ENCODE measurements at places on chromosomes 12 and 14. TPM values are rescaled to one million over a fixed set of nuclear protein-coding genes. Genes with fewer than 3 reads are reported as not detected.

Gene ACRBP
- total RNA-seq: 0.83 TPM

Gene GNG2
- 126 TPM for total RNA-seq

Gene CISTR
- total RNA-seq: not detected

Gene NELL2
- 16.4 TPM for total RNA-seq

Gene RFX4
- total RNA-seq: not detected

DNA sequence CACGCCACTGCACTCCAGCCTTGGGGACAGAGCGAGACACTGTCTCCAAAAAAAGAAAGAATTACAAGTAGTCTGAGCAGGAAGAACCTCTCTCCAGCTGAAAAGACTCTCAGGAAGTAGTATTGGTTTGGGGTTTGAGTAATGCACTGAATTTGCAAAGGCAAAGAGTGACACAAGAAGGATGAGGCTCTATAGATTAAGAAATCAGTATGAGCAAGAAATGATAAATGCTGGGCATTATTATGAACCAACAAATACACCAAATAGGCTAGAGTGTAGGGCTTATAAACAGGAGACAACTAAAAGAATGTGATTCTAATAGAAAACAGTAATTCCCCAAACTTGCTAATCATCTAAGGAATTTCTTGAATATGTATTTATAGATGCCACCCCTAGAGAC lies 2.6 kb upstream of the SLC35E3 start:
- H3K4me1 ChIP-seq: peaks cover 34% of the 10 kb centered on the region
- no peak for DNase-seq
- peaks cover 28% of the 10 kb centered on the region for H3K36me3 ChIP-seq
- no peaks in the 10 kb centered on the region for H3K27me3 ChIP-seq
- H3K27ac ChIP-seq: peak overlapping the region; percentile 62
- no peak overlapping the region for H3K4me3 ChIP-seq

GRCh38 chr12:53333289-53333688 lies 2.9 kb downstream of the SP7 start:
- H3K27ac ChIP-seq: no peak overlapping the region
- H3K36me3 ChIP-seq: no peaks in the 10 kb centered on the region
- no peak for DNase-seq
- peaks cover 9% of the 10 kb centered on the region for H3K4me1 ChIP-seq
- peaks cover 49% of the 10 kb centered on the region for H3K27me3 ChIP-seq

DNA sequence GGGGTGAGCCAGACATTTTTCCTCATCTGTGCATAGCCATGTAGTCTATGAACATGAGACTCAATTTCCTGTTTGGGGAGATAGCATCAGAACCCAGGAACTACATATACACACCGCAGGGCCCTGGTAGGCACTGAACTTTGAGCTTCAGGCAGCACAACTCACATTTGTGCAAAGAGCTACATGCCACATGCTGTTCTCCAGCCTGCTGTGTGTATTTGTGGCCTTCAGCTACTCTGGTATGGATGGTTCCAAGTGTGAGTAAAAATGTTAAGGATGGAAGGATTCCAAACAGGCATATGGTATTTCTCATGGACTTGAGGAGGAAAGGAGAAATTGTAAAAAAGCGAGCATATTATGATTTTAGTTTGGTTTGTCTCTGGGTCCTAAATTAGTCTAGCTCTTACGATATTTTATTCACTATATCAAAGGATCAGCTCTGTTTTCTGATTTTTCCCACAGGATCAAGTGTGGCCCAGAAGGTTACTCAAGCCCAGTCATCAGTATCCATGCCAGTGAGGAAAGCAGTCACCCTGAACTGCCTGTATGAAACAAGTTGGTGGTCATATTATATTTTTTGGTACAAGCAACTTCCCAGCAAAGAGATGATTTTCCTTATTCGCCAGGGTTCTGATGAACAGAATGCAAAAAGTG lies 422.4 kb upstream of the OR4E1 start:
- H3K4me3 ChIP-seq: peak overlapping the region; percentile 75
- DNase-seq: no peak
- H3K27me3 ChIP-seq: no peaks in the 10 kb centered on the region

- no peak overlapping the region for H3K4me3 ChIP-seq
- no peak overlapping the region for H3K27ac ChIP-seq
- no peak for DNase-seq
- no peaks in the 10 kb centered on the region for H3K36me3 ChIP-seq
Measured at GRCh38 chr14:32697704-32698103, 241.0 kb upstream of the NPAS3 start.

DNA sequence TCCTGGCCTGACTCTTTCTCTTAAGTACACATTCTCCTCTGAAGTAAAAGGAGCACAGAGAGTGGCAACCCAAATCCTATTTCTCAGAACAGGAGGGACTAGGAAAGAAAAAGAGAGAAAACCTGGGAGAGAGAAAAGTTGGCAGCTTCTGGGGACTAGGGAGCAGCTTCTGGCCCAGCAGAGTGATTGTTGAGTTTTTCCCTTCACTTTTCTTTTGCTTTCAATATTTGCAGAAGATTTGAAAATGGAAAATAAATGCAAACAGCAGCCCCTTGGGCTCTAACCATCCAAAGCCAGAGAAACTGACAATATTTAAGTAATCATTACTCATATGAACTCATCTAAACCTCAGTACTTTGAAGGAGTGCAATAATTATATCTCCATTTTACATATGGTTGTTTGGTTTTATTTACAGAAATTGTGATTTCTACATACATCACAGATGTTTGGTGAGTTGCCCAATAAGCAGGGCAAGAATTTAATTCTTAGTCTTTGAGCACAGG lies 28.8 kb upstream of the IGF1 start:
- no peaks in the 10 kb centered on the region for H3K27me3 ChIP-seq
- no peak overlapping the region for H3K27ac ChIP-seq
- no peak for DNase-seq
- no peaks in the 10 kb centered on the region for H3K4me1 ChIP-seq

DNA sequence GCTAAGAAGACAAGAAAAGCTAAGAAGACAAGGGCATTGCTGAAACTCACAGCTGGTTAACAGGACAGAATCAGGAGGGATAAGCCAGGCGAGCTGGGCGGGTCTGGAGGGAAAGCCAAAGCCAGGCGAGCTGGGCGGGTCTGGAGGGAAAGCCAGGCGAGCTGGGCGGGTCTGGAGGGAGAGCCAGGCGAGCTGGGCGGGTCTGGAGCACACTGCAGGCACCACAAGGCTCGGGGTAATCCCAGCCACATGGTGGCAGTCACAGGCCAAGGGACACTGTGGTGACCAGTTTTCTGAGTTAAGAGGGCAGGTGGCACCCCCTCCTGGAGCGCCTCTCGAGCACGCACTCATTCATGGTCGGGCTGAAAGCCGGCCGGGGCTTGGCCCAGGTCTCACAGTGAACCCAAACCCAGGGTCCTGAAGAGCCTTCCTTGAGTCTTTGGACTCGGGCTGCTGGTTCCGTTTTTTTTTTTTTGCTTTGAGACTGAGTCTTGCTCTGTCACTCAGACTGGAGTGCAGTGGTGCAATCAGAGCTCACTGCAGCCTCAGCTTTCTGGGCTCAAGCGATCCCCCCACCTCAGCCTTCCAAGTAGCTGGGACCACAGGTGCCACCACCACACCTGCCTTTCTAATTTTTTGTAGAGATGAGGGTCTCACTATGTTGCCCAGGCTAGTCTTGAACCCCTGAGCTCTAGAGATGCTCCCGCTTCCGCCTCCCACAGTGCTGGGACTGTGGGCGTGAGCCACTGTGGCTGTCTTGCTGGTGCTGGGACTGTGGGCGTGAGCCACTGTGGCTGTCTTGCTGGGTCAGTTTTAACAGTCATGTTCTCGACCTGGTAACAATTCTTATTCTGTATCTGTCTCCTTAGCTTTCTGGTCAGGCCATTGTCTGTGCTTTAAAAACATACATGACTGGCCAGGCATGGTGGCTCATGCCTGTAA lies 40.2 kb downstream of the HSP90AA1 start:
- H3K36me3 ChIP-seq: peaks cover 58% of the 10 kb centered on the region
- no peak for DNase-seq
- H3K4me3 ChIP-seq: no peak overlapping the region
- no peaks in the 10 kb centered on the region for H3K4me1 ChIP-seq
- H3K27ac ChIP-seq: peak overlapping the region; percentile 44

DNA sequence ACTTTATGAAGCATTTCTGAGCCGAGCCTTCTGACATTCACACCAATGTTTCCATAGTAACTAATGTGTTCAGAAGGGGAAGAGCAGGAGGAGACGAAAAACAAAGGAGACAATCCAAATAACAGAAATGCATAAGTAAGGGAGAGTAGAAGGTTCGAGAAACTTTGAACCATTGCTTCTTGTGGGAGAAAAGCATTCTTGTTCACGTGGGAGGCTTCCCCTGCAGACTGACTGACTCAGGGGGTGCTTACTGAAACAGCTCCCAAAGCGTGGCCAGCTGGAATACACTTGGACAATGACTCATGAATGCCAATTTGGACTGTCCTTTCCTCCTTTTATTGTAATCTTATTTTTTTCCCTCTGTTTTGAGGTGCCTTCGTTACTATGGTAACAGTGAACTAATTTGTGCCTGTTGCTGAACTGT lies 73.9 kb downstream of the NEDD1 start:
- no peak for DNase-seq
- H3K36me3 ChIP-seq: no peaks in the 10 kb centered on the region
- H3K4me1 ChIP-seq: no peaks in the 10 kb centered on the region

DNA sequence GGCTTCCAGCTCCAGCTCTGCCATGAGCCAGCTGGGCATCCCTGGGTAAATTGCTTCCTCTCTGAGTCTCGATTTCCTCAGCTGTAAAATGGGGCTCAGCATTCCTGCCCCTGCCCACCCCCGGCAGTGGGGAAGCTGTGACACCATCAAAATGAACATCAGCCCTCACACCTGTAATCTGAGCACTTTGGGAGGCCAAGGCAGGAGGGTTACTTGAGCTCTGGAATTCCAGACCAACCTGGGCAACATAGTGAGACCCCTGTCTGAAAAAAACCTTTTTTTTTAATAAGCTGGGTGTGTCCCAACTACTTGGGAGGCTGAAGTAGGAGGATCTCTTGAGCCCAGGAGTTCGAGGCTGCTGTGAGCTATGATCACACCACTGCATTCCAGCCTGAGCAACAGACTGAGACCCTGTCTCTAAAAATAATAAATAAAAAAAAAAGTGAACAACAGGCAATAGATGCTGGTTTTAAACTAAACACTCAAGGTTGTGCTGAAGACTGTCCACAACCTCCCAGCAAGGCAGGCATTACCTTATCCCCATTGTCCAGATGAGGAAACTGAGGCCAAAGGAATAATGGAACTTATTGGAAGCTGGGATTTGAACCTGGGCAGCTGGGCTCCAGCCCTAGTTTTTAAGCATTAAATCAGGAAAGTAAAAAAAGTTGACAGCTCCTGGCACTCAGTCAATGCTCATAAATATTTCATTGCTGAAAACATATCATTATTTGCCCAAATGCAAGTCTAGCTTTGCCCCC lies 4.3 kb downstream of the TRPV4 start:
- no peak for DNase-seq
- H3K27ac ChIP-seq: no peak overlapping the region
- H3K36me3 ChIP-seq: no peaks in the 10 kb centered on the region

GRCh38 chr14:33679461-33680225 lies 271.2 kb downstream of the EGLN3 start:
- H3K27ac ChIP-seq: no peak overlapping the region
- H3K4me1 ChIP-seq: no peaks in the 10 kb centered on the region
- H3K4me3 ChIP-seq: no peak overlapping the region
- H3K27me3 ChIP-seq: no peaks in the 10 kb centered on the region
- H3K36me3 ChIP-seq: no peaks in the 10 kb centered on the region

DNA sequence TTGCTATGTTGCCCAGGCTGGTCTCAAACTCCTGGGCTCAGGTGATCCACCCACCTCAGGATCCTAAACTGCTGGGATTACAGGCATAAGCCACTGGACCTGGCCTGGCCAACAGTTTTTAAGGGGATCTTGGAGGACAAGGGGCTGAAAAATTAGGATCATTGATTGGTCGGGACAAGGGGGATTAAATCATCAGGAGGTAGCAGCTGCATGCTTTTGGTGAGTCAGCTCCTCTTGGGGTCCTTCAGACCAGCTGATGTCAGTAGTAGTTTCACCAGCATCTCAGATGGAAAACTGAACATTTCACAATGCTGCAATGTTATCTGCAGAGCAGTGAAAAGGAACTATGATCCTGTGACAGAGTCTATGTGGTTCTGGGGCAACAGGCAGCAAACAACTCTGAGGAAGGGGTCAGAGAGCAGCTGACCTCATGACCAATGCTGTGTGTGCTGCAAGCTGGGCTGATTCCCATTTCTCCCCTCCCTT lies 6.3 kb downstream of the LRRC74A start:
- H3K27ac ChIP-seq: no peak overlapping the region
- H3K4me1 ChIP-seq: no peaks in the 10 kb centered on the region
- H3K4me3 ChIP-seq: no peak overlapping the region
- peaks cover 11% of the 10 kb centered on the region for H3K27me3 ChIP-seq
- DNase-seq: no peak

Measured in activated T-helper 1 cell treated with anti-CD3 and anti-CD28 coated beads, Interleukin-12 subunit alpha, Interleukin-12 subunit beta, Interleukin-2, Interleukin-4 antibody, amounts not matched to agents 30 ng/mL and 10 ng/mL and 1 ng/mL, durations not matched to agents 14 hours and 24 hours and 36 hours (primary cell).